RPMI7951 (cell line): ENCODE measurements at places on chromosomes 3 and 15. TPM values are rescaled to one million over a fixed set of nuclear protein-coding genes. Genes with fewer than 3 reads are reported as not detected.

GRCh38 chr3:122515020-122515468, 305 bp upstream of the KPNA1 start:
- no peak for DNase-seq

DNA sequence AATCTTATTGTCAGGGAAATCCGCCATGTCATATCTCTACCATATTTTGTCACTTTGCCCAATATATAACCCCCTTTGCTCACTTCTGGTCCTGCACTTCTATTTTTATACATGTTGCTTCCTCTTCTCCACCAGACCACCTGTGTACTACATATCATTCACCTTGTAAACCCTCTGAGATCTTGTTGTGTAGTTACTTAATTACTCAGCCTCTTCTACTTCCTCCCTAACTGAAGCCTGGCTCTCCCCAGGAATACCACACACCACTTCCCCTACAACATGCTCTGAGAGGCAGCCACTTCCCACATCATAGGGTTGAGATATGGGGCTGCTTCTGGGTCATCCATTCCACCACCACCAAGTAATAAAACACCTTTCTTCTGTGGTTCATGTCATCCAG, 10.0 kb downstream of the HEXA start:
- DNase-seq, result no peak

DNA sequence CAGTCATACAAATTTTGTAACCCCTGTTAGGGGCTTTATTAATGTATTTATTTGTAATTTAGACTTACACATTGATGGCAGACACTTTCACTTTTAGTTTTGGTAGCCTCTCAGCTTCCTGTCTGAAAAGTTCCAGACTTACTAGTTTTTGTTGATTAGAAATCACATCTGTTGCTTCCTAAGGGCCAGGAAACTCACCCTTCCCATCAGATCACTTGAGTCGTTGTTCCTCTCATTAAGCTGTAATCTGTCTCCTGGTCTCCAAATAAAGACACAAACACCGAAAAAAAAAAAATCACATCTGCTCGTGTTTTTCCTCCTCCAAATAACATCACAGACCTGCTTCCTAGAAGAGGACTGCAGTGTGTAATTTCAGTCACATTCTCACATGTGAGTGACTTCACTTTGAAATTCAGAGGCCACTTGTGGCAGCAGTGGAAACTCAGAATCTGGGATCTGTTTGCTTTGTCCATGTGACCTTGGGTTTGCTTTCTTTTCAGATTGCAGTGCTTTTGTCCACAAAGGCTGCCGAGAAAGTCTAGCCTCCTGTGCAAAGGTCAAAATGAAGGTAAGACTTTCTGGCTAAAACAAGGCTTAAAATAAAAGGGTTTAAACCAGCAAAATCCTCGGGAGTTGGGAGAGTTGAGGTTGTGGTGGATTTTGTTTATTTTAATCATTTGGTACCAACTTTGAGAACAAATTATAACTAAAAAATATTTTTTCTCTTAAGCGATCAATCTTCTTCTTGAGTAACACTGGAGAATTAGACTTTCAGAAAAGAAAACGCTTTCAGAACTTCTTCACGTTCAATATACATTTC, 87.0 kb downstream of the KLHL25 start:
- DNase-seq, result peak; percentile 53

GRCh38 chr15:57227899-57228298, 148.4 kb upstream of the CGNL1 start:
- DNase-seq, result peak; percentile 94

GRCh38 chr15:25676070-25676469, 187.1 kb downstream of the ATP10A start:
- DNase-seq, result no peak

The RNF168 gene
- total RNA-seq, result 19.9 and 20.1 TPM in 2 replicates

The ATP13A5 gene
- not detected in 2 replicates for total RNA-seq

The CRYGS gene
- 0.49 and 1.1 TPM in 2 replicates for total RNA-seq
